Uterus (tissue), 4 donors: ENCODE measurements at places on chromosomes 3 and 15. TPM values are rescaled to one million over a fixed set of nuclear protein-coding genes. Genes with fewer than 3 reads are reported as not detected.

The ZNF860 gene
- total RNA-seq: 2.8 TPM

The TNFSF10 gene
- total RNA-seq: 26.9 TPM

The FANCD2OS gene
- total RNA-seq: not detected

The PCLAF gene
- total RNA-seq: not detected

The TRIM71 gene
- 0.48 TPM for total RNA-seq

The VEPH1 gene
- total RNA-seq: not detected

DNA sequence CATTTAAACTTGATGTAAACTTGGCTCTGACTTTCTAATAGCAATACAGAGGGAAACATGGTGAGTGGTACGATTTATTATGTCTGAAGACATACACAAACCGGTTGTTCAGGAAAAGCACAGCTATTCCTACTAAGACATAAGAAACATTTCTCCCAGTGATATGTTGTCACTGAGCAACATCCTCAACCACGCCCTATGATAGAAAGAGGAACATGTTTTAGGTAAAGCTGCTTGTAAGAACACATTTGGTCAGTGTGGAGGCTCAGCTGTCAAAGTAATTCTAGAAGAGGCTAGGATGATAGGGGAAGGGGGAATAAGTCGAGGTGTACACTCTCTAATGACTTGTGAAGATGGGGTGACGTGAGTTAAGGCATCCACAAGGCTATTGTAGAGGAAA is 42.7 kb upstream of the B3GNT5 start:
- no peaks in the 10 kb centered on the region for H3K27me3 ChIP-seq
- H3K4me1 ChIP-seq: no peaks in the 10 kb centered on the region
- H3K4me3 ChIP-seq: no peak overlapping the region
- DNase-seq: no peak
- H3K27ac ChIP-seq: no peak overlapping the region

GRCh38 chr3:26920646-26921478 is 298.3 kb downstream of the LRRC3B start:
- no peak for DNase-seq
- H3K27ac ChIP-seq: no peak overlapping the region
- H3K4me1 ChIP-seq: no peaks in the 10 kb centered on the region
- H3K27me3 ChIP-seq: no peaks in the 10 kb centered on the region
- no peaks in the 10 kb centered on the region for H3K36me3 ChIP-seq

DNA sequence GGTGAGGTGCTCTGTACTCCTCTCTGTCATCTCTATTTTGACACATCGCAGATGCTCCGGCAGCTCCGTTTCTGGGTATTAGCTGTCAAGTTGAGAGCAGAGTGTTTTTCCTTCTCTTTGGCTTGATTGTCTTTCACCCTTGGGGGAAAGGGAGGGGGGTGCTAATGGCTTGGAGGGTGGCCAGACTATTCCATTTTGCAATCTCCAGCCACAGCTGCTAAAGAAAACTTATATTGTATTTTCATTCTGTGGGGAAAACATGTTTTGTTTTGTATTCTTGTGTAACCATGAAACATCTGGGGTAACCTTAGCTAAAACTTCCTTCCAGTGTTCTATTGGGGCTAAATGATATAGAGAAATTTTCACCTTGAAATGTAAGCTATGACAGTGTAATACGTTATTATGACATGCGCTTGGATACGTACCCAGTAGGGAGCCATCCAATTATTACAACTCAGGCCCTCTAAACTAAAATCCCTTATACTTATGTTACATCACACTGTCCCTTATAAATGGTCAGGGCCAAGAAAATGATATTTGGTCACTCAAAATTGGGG is 14.0 kb upstream of the LARP6 start:
- no peaks in the 10 kb centered on the region for H3K4me1 ChIP-seq
- H3K4me3 ChIP-seq: no peak overlapping the region
- no peaks in the 10 kb centered on the region for H3K27me3 ChIP-seq
- H3K27ac ChIP-seq: peak overlapping the region; percentile 57
- no peaks in the 10 kb centered on the region for H3K36me3 ChIP-seq
- DNase-seq: peak; percentile 71

GRCh38 chr15:55124616-55125015 is 72.1 kb downstream of the RSL24D1 start:
- H3K27me3 ChIP-seq: no peaks in the 10 kb centered on the region
- H3K36me3 ChIP-seq: no peaks in the 10 kb centered on the region
- H3K27ac ChIP-seq: no peak overlapping the region
- H3K4me3 ChIP-seq: no peak overlapping the region

- H3K27me3 ChIP-seq: no peaks in the 10 kb centered on the region
- H3K27ac ChIP-seq: peak overlapping the region; percentile 79
- no peaks in the 10 kb centered on the region for H3K36me3 ChIP-seq
- no peak for DNase-seq
- H3K4me3 ChIP-seq: no peak overlapping the region
Observed at GRCh38 chr3:45554006-45554666, 40.4 kb upstream of the LIMD1 start.

- H3K4me3 ChIP-seq: no peak overlapping the region
- no peaks in the 10 kb centered on the region for H3K36me3 ChIP-seq
- H3K27me3 ChIP-seq: no peaks in the 10 kb centered on the region
- no peak overlapping the region for H3K27ac ChIP-seq
Observed at GRCh38 chr3:142802891-142803290, 79.1 kb downstream of the TRPC1 start.

- no peaks in the 10 kb centered on the region for H3K36me3 ChIP-seq
- no peaks in the 10 kb centered on the region for H3K4me1 ChIP-seq
- DNase-seq: no peak
- H3K4me3 ChIP-seq: no peak overlapping the region
- no peak overlapping the region for H3K27ac ChIP-seq
- no peaks in the 10 kb centered on the region for H3K27me3 ChIP-seq
Observed at GRCh38 chr3:61724183-61724582, 162.8 kb downstream of the PTPRG start.

DNA sequence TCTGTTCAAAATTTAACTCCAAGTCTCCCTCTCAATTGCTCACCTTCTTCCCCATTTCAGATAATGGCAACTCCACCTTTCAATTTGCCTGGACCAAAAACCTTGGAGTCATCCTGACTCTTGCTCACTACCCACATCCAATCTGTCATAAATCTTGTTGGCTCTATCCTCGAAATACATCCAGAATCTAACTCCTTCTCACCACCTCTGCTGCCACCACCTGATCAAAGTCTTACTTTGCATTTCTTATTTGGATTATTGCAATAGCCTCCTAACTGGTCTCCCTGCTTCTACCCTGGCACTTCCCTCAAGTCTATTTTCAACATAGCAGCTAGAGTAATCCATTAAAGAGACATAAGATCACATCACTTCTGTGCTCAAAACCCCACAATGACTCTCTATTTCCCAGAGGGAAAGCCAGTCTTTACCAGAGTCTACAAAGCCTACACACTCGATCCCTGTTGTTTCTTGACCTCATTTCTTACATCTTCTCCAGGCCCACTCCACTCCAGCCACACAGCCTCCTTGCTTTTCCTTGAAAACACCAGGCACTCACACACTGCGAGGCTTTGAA is 86.6 kb downstream of the GPR156 start:
- DNase-seq: no peak
- H3K4me3 ChIP-seq: no peak overlapping the region
- peaks cover 5% of the 10 kb centered on the region for H3K4me1 ChIP-seq
- no peak overlapping the region for H3K27ac ChIP-seq

DNA sequence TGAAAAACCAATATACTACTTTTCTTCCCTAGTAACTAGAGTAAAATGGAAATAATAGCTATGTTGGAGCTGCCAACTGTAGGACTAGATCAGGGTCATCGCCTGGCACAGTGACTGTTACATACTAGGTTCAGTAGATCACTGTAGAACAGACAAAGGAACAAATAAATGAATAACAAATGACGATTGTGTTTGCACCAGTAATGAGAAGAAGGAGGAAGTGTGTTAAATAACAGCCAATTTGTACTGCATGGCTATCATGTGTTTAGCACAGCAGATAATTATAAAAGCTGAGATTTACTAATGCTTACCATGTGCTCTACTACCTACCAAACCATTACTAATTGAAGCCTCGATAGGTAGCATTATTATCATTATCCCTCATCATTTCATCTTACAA is 85.3 kb upstream of the FXR1 start:
- H3K27me3 ChIP-seq: no peaks in the 10 kb centered on the region
- no peak overlapping the region for H3K27ac ChIP-seq
- no peaks in the 10 kb centered on the region for H3K36me3 ChIP-seq
- no peaks in the 10 kb centered on the region for H3K4me1 ChIP-seq

- DNase-seq: no peak
- H3K4me3 ChIP-seq: no peak overlapping the region
- no peak overlapping the region for H3K27ac ChIP-seq
- peaks cover 7% of the 10 kb centered on the region for H3K4me1 ChIP-seq
Observed at GRCh38 chr3:128359060-128359664, 107.5 kb downstream of the DNAJB8 start.

DNA sequence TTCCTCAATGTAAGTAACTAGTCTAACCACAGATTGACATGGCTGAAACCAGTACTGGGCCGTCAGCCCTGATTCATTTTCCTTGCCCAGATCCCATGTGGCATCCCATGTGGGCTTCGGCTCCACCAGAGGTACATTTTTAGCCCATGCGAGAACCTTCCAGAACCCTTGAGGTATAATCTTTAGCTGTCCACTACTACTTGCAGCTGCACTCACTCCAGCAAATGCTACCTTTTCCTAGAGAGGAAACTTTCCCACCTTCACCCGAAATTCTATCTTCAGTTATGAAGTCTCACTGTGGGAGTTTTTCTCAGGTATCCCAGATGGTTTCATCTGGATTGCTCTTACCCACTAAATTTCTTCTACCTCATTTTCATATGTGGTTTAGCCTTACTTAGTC is 907.2 kb downstream of the ROBO1 start:
- H3K4me1 ChIP-seq: no peaks in the 10 kb centered on the region
- H3K27ac ChIP-seq: no peak overlapping the region
- DNase-seq: no peak
- no peaks in the 10 kb centered on the region for H3K27me3 ChIP-seq

DNA sequence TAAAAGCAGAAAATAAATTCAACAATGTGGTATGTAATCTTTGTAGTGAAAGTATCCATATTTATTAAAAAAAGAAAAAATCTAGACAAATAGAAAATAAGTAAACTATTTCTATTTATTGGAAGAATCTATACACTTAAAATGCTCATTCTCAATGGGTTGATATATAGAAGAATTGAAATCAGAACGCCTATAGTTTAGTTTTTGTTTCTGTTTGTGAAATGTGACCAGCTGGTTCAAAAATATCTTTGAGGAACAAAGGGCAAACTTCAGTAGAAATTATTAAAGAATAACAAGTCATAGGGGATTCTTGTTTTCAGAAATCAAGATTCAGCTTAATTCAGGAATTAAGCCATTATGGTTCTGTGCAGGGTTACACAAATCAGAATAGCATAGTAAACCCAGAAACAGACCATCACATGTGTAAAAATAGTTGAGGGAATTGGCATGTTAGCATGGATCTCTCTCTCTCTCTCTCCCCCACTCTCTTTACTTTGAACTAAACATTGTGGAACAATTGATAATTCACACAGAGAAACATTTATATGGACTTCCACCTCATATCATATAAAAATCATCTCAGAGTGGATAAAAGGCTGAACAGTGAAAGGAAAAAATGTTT is 134.0 kb downstream of the CHL1 start:
- H3K36me3 ChIP-seq: no peaks in the 10 kb centered on the region
- H3K27ac ChIP-seq: no peak overlapping the region
- no peaks in the 10 kb centered on the region for H3K4me1 ChIP-seq
- no peak overlapping the region for H3K4me3 ChIP-seq
